Smooth muscle cell of the pulmonary artery (primary cell): ENCODE measurements at places on chromosomes 7 and 10. TPM values are rescaled to one million over a fixed set of nuclear protein-coding genes. Genes with fewer than 3 reads are reported as not detected.

Gene AVL9
- total RNA-seq = 25.7 and 39.7 TPM in 2 replicates

Gene ABCB1
- 0.72 and 1.5 TPM in 2 replicates for total RNA-seq

Gene GRM3
- total RNA-seq = not detected in 2 replicates

Gene GNGT1
- total RNA-seq = not detected in 2 replicates

Gene RET
- total RNA-seq = 0.23 and 1.0 TPM in 2 replicates

Gene COL17A1
- 0.20 and 1.1 TPM in 2 replicates for total RNA-seq

Gene NUTM2E
- total RNA-seq = not detected in 2 replicates

Gene GHRHR
- not detected in 2 replicates for total RNA-seq

Gene SP8
- total RNA-seq = not detected in 2 replicates

Gene ZNF736
- total RNA-seq = 7.4 and 8.9 TPM in 2 replicates

Gene CACNA2D1
- total RNA-seq = 134 and 591 TPM in 2 replicates

Gene CPA2
- not detected in 2 replicates for total RNA-seq

Gene MBL2
- not detected in 2 replicates for total RNA-seq

Gene NUDT13
- 1.1 and 1.6 TPM in 2 replicates for total RNA-seq

Gene NEUROG3
- total RNA-seq = not detected in 2 replicates

Gene EBLN1
- not detected in 2 replicates for total RNA-seq

Gene GRID2IP
- total RNA-seq = 0.07 TPM in 1 of 2 replicates, not detected in the other

Gene LRGUK
- total RNA-seq = 0.10 and 0.13 TPM in 2 replicates

Gene C7orf33
- not detected in 2 replicates for total RNA-seq
